ENCODE measurements at places on chromosomes 1 and 21.
A peak's percentile ranks its signal among the peaks of the same experiment; 100 is the strongest.

DNA sequence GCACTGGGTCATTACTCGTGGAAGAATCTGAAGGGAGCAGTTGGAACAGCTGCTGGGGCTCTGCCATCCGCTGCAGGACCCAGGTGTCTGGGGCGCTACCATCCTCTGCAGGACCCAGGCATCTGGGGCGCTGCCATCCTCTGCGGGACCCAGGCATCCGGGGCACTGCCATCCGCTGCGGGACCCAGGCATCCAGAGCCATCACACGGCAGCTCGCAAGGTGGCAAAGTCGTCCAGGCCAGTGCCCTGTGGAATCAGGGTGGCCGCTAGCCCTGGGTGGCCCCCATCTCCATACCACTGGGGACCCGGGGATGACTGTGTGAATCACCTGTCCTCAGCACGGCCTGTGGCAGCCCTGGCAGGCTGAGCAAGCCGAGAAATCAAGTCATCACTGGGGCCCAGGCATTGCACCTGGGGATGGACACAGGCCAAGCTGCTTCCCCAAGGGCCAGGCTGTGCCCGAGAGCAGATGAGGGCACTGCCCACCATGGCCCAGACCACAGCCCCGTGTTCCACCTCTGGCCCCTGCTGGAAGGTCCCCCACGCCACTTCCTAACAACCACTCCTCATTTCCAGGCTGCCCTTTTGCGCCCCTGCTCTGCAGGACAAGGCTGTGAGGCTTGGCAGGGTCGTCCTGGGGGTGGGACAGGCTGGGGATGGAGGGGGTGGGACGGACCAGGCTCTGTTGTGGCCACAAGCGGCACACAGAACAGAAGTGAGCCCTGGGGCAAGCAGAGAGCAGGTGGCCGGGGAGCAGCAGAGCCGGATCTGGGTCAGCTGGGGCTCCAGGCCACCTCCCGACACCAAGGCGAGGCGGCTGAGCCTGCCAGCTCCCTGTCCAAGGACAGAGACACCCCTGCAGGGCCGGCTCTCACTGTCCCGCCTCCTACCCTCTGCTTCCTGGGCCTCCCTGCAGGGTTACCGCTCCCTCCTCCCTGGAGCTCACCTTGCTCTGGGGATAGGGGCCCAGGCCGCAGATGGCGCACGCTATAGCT, 12.7 kb downstream of the GABRD start:
- no peak for DNase-seq

DNA sequence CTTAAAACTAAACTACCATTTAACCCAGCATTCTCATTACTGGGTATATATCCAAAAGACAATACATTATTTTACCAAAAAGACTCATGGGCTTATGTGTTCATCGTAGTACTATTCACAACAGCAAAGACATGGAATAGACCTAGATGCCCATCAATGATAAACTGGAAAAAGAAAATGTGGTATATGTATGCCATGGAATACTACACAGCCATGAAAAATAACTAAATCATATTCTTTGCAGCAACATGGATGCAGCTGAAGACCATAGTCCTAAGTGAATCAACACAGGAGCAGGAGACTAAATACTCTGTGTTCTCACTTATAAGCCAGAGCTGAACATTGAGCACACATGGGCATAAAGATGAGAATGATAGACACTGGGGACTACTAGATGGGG, 645.1 kb upstream of the B3GALT2 start:
- DNase-seq = no peak

DNA sequence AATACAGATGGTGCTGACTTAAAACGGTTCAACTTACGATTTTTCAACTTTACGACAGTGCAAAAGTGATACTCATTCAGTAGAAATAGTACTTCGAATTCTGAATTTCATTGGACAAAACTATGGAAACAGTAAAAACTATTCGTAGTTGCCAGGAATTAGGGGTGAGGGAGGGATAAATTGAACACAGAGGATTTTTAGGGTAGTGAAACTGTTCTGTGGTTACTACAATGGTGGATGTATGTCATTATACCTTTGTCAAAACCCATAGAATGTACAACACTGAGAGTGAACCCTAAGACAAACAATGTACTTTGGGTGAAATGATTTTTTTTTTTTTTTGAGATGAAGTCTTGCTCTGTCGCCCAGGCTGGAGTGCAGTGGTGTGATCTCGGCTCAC, 7.5 kb downstream of the DDR2 start:
- DNase-seq = no peak

GRCh38 chr1:22383526-22384294, 67.9 kb upstream of the ZBTB40 start:
- DNase-seq = no peak

DNA sequence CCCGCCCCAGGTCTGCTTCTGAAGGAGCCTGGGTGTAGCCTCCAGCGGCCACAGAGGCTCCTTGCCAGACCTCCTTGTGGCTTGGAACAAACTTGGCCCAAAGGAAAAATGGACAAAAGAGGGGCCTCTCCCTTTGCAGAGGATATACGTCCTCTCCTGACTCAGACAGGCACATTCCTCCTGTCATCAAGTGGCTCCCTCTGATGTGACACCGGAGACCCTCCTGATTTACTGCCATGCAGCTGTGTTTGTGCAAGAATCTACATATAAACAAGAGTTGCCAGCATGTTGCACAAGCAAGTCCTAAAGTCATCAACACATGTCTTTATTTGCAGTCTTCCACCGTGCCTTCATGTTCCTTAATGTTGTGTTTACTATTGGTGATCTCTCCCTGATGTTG, 54.1 kb upstream of the F3 start:
- peak; percentile 56 for DNase-seq

DNA sequence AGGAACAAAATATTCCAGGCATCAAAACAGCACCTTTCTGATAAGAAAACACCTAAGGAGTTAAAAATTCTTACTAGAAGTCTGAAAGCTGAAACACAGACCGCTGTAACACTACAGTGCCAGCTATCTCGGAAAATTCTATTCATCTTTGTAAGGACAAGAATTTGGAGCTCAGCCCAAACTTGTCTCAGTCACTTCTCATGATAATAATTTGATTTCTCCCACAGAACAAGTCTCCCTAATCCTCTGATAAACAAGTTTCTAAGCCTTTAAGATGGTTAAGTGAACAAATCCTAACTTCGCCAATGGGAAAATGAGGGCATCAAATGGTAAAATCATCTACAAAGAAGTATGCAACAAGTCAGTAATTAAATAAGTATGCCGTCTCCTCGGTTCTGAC, 59.9 kb downstream of the SIPA1L2 start:
- no peak for DNase-seq

- no peak for DNase-seq
Observed at GRCh38 chr1:155173478-155174323, at the start of gene TRIM46. TSS of gene TRIM46 (plus strand) at chr1:155173849. CDS start at chr1:155173967, 118 bp downstream.

- no peak for DNase-seq
Observed at GRCh38 chr1:224565611-224566406, 50.3 kb upstream of the CNIH3 start.

DNA sequence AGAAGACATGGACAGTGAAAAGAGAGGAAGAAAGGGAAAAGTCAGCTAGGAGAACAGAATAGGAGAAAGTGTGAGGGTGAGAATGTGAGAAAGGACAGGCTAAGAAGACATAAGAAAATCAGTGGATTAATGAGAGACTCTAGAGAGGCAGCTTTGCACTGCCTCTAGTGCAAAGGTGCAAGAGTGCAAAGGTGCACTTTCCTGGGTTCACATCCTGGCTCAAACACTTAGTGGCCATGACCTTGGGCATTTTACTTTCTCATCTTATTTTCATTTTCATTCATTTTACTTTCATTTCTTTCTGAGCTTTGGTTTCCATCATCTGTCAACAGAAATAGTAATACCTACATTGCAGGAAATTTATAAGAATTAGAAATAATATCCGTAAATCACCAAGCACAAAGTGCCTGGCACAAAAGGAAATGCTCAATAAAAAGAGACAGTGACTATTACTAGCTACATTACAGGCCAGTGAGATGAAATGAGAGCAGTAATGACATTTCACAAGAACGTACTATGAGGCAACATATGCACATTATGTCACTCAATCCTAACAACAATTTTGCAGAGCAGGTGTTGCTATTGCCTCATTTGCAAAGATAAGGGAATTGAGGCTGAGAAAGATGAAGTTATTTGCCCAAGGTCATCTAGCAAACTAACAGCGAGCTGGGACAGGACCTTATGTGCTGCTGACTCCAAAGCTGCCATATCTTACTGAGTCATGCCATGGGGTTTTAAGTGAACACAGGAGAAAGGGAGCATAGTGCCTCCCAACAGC, 107.0 kb upstream of the TLR5 start:
- no peak for DNase-seq

GRCh38 chr1:183032122-183032921, 9.1 kb downstream of the LAMC1 start:
- no peak for DNase-seq

DNA sequence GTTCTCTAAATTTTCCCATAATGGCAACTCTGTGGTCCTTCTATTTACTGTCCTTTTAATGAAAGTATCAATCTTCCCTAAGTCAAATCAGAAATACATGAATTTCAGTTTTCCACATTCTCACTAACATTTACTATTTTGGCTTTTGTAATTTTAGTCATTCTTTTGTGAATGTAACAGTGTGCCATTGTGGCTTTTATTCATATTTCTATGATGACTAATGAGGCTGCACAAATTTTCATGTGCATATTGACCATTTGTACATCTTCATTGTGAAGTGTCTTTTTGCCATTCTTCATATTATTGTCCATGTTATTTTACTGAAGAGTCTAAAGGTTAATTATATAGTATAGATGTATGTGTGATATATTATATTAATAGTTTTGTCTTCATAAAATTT, 431.0 kb upstream of the BRINP3 start:
- no peak for DNase-seq

DNA sequence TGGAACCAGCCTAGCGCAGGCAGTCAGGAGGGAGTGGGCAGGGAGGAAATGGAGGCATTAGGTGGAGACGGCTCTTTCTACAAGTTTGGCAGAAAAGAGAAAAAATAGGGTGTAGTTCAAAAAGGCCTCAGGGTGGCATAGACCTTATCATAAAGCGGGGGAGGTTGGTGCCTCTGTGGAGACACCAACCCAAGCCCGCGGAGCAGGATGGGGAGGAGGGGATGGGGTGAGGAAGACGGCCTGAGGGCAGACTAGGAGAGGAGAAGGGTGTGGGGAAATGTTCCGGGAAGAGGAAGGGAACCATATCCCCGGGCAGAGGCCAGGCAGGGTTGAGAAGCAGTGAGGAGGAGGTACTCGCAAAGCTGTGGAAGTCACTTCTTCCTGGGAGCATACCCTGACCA, 17.4 kb upstream of the SHE start:
- DNase-seq = no peak

GRCh38 chr1:27086026-27086425, 68.9 kb downstream of the SLC9A1 start:
- DNase-seq = no peak
